ENCODE measurements at places on chromosomes 7 and 10.

DNA sequence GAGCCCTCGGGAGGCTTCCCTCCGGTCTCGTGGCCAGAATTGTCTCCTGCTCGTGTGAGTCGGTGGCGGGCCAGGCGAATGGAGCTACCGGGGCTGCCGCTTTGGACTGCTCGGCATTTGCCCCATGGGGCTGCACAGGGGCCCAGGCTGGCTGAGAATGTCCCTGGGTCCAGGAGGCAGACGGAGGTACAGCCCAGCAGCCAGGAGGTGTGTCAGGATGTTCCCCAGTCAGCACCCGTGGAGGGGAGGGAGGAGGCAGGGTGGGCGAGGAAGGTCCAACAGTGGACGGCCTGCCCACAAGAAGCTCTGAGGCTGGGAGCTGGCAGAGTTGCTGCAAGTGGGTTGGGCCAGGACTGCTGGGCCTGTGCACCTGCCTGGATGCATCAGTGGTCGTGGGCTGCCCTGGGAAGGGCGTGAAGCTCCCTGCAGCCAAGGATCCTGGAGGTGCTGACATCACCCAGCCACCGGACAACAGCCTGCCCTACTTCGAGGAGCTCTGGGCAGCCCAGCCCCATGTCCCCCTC is 46.4 kb downstream of the PDGFA start:
- no peak for DNase-seq

- DNase-seq = no peak
Measured at GRCh38 chr10:71513540-71513853, 116.8 kb downstream of the CDH23 start.

DNA sequence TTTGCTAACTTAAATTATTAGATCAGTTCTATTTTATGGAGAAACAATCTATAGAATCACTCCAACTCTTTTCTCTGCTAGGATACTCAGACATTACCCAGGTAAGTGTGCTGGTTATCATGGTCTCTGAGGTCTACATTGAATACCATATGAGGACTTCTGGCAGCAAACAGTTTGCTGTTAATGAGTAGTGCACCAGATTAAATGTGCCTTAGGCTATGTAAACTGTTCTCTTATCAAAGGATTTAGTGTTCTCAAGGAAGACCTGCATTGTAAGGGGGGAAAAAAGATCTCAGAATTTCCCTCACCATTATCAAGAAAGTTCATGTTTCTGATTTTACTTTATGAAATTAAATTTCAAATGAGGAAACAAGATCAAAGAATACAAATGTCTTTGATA is 107.5 kb downstream of the ITGB8 start:
- no peak for DNase-seq

GRCh38 chr7:1218541-1219165 is 14.0 kb upstream of the UNCX start:
- no peak for DNase-seq

DNA sequence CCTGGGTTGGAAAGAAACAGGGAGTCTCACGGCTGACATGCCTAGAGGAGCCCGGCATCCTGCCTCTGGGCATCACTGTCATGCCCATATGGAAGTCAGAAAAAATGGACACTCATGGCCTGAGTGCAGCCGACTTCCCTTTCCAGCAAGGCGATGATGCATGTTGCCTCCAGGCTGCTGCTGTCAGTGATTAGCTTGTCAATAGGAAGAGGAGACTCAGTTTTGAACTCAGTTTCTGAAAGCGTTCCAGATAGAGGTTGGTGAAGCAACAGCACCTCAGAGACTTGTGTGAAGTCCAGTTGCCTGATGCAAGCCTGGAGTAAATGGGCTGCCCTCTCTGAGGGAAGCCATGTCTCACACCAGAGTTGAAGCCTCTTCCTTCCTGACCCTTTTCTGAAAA is 148.4 kb downstream of the TPST1 start:
- DNase-seq = no peak

DNA sequence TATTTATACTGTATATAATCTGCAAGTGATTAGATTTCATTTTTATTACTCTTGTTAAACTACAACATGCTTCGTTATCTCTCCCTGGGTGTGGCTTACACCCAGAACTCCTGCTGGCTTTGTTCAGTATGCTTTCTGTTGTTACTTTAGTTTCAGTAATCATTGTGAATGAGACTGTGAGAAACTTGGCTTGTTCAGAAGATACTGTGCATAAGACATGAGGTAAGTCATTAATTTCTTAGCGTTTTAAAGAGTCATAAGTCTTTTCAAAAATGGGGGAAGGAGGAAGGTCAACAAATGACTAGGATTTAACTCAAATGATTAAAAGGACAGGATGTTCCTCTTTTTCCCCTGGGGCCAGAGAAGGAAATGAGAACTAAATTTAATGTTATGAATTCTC is 11.6 kb upstream of the ADD3 start:
- DNase-seq = no peak

DNA sequence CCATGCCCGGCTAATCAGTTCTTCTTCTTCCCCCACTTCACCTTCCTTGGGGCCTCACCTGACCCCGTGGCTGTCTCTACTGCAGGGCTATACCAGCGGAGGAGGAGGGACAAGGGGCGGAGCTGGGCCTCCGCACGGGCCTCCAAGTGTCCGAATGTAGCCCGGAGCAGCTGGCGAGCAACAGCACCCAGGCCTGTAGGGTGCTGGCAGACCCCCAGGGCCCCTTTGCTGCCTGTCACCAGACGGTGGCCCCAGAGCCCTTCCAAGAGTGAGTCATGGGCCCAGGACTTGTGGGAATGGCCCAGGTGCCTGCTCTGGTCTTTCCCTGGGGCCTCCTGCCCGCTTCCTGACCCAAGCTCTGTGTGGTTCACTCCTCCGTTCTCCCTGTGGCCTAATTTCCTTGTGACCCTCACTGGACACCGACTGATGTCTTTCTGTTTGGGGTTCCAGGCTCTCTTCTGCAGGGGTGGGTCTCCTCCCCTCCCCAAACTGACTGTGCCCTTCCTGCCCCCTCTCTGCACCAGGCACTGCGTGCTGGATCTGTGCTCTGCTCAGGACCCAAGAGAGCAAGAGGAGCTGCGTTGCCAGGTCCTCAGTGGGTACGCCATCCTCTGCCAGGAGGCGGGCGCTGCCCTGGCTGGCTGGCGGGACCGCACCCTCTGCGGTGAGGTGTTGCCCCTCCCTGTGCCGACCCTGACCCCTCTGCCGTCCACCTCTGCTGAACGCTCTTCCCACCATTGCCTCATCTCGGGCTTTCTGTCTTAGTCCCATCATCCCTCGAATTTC is 35.2 kb downstream of the EPHB4 start:
- no peak for DNase-seq

- DNase-seq = no peak
Measured at GRCh38 chr10:33703501-33704213, 369.2 kb upstream of the NRP1 start.

GRCh38 chr10:106957823-106958588 is 206.5 kb downstream of the SORCS1 start:
- no peak for DNase-seq

DNA sequence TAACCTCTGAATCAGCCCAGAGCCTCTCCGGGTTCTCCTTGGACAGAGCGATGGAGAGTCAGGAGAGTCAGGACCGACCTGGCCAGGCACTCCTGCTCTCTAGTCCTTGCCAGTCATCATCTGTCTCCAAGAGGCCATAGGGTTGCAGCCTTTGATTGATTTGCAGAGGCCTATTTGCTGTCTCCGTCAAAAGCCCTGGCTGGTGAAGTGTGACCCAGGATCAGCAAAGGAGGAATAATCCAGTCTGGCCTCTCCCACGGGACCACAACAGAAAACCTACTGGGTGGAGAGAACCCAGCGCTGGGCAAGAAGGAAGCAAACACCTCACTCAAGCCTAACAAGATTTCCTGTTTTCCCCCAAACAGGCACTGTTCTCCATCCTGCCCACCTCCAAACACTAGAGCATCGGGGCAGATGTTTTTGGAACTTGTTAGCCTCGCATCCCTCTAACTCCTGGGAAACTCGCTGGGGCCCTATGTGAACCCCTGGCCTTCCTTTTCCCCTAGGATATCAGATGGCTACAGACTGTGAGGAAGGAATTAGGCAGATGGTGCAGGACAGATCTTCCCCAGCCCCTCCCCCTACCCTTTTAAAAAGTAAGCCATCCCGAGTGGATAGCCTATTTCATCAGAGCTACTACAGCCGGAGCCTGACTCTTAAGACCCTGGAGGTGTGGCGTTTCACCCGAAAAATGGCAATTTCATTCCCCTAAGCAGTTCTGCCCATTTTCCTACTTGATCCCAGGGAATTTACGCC is 54.3 kb downstream of the PODXL start:
- no peak for DNase-seq
